ENCODE measurements at places on chromosomes 4 and X. TPM values are rescaled to one million over a fixed set of nuclear protein-coding genes. Genes with fewer than 3 reads are reported as not detected.

The GRIA3 gene
- total RNA-seq, result 0.54 TPM

The DCAF12L1 gene
- not detected for total RNA-seq

The NALF2 gene
- not detected for total RNA-seq

The CXCL6 gene
- not detected for total RNA-seq

The G6PD gene
- 102 TPM for total RNA-seq

The RBMXL3 gene
- total RNA-seq, result not detected

The TMEM164 gene
- 18.2 TPM for total RNA-seq

The HTR2C gene
- not detected for total RNA-seq

The GLOD5 gene
- not detected for total RNA-seq

The SPANXN4 gene
- total RNA-seq, result not detected

The F9 gene
- total RNA-seq, result not detected

The SSX1 gene
- not detected for total RNA-seq

The GLA gene
- 27.7 TPM for total RNA-seq

The SLC9B1 gene
- total RNA-seq, result 2.5 TPM

The NPY1R gene
- not detected for total RNA-seq

The ADH4 gene
- total RNA-seq, result not detected

The PCDH10 gene
- total RNA-seq, result not detected

The ADGRG4 gene
- not detected for total RNA-seq

The FAM9B gene
- not detected for total RNA-seq

The TBC1D8B gene
- 1.4 TPM for total RNA-seq

The CXXC4 gene
- 0.11 TPM for total RNA-seq

The PNMA5 gene
- 0.17 TPM for total RNA-seq

The SLC7A11 gene
- 1.3 TPM for total RNA-seq

The L1CAM gene
- 4.5 TPM for total RNA-seq

The TMSB15A gene
- total RNA-seq, result not detected

The ARR3 gene
- total RNA-seq, result not detected

The HSD17B13 gene
- 0.44 TPM for total RNA-seq

The SMARCA1 gene
- total RNA-seq, result 0.17 TPM

The IGSF1 gene
- not detected for total RNA-seq

The TLR2 gene
- 1.9 TPM for total RNA-seq

The YIPF7 gene
- not detected for total RNA-seq

The SPP1 gene
- 24.0 TPM for total RNA-seq

The MAGEA2B gene
- total RNA-seq, result not detected

The ARSJ gene
- not detected for total RNA-seq

The TIGD4 gene
- total RNA-seq, result 0.34 TPM

The AGTR2 gene
- not detected for total RNA-seq

The FGFRL1 gene
- 19.1 TPM for total RNA-seq

The BEND2 gene
- total RNA-seq, result not detected

The RASSF6 gene
- 0.06 TPM for total RNA-seq

The BLTP1 gene
- total RNA-seq, result 58.5 TPM

The SPANXC gene
- not detected for total RNA-seq

The RADX gene
- total RNA-seq, result 9.8 TPM

The GAGE13 gene
- not detected for total RNA-seq

The BMX gene
- not detected for total RNA-seq

The DIPK2B gene
- total RNA-seq, result not detected

The ABCG2 gene
- 0.54 TPM for total RNA-seq

The F8A3 gene
- total RNA-seq, result 11.8 TPM

The SMPX gene
- not detected for total RNA-seq

The SLITRK4 gene
- total RNA-seq, result not detected

The MSANTD1 gene
- total RNA-seq, result 1.3 TPM

The TSPAN6 gene
- total RNA-seq, result 0.17 TPM

The TMSB4X gene
- 8,001 TPM for total RNA-seq

Data from activated naive CD8-positive, alpha-beta T cell treated with anti-CD3 and anti-CD28 coated beads, Interleukin-2, amount 10 ng/mL, durations not matched to agents 7 days and 5 days (primary cell).